ENCODE measurements at places on chromosomes 2 and 18. TPM values are rescaled to one million over a fixed set of nuclear protein-coding genes. Genes with fewer than 3 reads are reported as not detected.

Gene REG1B
- total RNA-seq, result not detected

Gene RAPGEF4
- total RNA-seq, result 7.0 TPM

Gene TTC32
- 18.9 TPM for total RNA-seq

Gene LRATD1
- total RNA-seq, result 1.5 TPM

Gene BOLL
- not detected for total RNA-seq

Gene GRB14
- 4.3 TPM for total RNA-seq

Gene PTPRM
- 206 TPM for total RNA-seq

Gene CCDC74B
- total RNA-seq, result 2.6 TPM

Gene SLC14A1
- total RNA-seq, result 0.85 TPM

Gene CYP26B1
- 106 TPM for total RNA-seq

Gene FAM228B
- total RNA-seq, result 39.0 TPM

Gene KIF5C
- total RNA-seq, result 2.0 TPM

Gene MC4R
- not detected for total RNA-seq

Gene MTCL1
- 5.9 TPM for total RNA-seq

Gene MATN3
- 1.7 TPM for total RNA-seq

Gene ZSWIM2
- 0.51 TPM for total RNA-seq

Gene SKOR2
- not detected for total RNA-seq

Gene ASB18
- total RNA-seq, result not detected

Data from subcutaneous adipose tissue (tissue), 4 donors.